ENCODE measurements at places on chromosomes 13 and 19.

DNA sequence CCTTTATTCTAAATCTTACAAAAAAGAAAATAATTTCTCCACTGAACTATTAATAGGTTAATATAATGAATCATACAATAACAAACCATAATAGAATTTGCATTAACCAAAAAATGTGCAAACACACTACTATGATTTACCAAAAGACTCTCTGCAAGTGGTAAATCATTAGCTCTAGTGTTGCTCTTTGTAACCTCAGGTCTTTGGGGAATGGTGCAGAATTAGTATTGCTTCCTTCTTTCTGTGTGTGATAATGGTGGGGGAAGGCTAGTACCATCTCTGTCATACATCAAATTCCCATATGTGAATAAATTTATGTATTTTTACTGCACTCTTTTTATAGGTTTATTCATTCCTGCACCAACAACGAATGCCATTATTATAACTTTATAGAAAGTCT is 105.1 kb downstream of the COG6 start:
- no peak for DNase-seq

- no peak for DNase-seq
Measured at GRCh38 chr13:94854688-94855087, 142.3 kb upstream of the SOX21 start.

DNA sequence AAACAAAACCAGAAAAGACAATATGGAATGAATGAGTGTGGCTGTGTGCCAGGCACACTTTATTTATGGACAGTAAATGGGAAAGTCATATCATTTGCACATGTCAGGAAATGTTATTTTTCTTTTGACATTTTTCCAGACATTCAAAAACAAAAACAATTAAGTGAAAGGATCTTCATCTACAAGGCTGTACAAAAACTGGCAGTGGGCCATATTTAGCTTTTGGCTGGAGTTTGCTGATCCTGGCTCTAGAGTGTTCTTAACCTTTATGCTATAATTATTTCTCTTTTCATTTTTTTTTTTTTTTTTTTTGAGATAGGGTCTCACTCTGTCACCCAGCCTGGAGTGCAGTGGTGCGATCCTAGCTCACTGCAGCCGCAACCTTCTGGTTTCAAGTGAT is 6.5 kb upstream of the TNFSF9 start:
- DNase-seq = no peak

- DNase-seq = no peak
Measured at GRCh38 chr13:78611040-78611439, 7.7 kb upstream of the POU4F1 start.

DNA sequence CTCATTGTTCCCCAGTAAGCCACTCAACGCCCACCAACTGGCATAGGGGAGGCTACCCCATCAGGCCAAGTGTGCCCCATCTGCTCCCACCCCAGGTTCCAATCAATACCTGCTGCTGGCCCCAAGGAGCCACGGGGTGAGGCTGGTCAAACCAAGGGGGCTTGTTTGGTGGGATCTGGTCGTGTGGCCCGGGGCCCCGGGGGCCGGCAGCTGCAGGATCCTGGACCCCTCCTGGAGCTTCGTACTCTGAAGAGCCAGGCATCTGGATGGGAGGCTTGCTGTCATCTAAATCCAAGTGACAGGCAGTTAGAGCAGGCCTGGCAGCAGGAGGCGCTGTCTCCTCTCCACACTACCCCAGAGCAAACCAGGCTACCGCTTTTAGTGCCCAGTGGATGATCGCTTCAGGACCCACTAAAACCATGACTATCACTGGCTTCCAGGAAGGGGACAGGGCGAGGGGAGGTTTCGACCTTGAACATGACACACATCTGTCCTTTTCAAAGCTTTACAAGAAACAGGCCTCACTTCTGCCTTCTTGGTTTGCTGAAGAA is 14.2 kb downstream of the CHERP start:
- no peak for DNase-seq

GRCh38 chr13:99495466-99496183 is 5.6 kb upstream of the TM9SF2 start:
- DNase-seq = no peak

DNA sequence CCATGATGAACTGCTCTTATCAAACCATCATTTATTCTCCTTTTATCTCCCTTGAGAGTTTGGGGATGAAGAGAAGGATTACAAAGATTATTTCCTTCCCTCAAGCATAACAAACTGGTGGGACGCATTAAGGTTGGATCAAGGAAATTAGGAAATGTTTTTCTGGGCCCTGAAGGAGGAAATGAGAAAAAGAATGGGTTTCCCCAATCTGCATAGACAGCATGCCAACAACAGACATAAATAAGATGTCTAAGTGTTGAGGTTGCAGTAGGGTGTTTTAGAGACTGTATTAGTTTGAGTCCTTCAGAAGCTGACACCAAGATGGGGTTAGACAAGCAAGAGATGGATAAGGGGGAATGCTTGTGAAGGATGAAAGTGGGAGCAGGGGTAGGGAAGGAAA is 7.3 kb downstream of the EPSTI1 start:
- DNase-seq = no peak

Measured in activated CD4-positive, CD25-positive, alpha-beta regulatory T cell treated with anti-CD3 and anti-CD28 coated beads, Interleukin-2, amount 50 U/mL, for 72 hours (primary cell).